ENCODE measurements at places on chromosomes 5 and 9.

DNA sequence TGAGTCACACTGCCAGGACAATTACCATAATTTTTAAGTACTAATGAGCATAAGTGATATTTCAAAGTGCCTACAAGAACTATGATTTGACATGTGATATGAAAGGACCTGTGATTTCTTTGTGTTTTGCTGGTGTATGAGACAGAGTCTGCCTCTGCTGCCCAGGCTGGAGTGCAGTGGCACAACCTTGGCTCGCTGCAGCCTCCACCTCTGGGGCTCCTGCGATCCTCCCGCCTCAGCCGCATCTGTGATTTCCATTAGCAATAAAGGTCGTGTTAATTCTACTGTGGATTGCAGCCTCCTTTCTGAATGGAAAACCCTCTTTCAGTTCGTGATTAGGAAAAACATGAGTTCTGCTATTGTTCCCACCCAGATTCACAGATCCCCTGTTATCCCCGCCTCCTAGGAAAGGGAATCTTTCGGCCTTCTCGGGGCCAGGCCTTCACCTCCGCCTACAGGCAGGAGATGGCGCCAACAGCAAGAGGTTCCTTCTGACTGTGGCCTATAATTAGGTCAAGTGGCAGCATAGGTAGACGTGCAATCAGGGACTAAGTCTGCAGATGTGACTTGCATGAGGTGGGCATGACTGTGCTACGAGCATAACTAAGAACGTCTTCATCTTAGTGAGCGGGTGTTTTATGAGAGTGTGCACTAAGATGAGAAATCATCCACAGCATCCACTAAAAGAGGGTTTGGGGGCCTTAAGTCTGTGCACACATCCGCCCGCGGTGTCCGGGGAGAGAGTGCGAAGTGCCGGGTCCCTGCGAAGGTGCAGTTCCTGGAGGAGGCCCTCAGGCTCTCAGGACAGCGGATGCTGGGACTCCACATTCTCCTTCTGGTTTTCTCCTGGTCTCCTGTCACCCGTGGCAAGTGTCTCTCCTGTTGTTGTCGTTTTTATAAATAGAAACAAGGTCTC, 23.1 kb downstream of the TRIM7 start:
- no peak for DNase-seq

DNA sequence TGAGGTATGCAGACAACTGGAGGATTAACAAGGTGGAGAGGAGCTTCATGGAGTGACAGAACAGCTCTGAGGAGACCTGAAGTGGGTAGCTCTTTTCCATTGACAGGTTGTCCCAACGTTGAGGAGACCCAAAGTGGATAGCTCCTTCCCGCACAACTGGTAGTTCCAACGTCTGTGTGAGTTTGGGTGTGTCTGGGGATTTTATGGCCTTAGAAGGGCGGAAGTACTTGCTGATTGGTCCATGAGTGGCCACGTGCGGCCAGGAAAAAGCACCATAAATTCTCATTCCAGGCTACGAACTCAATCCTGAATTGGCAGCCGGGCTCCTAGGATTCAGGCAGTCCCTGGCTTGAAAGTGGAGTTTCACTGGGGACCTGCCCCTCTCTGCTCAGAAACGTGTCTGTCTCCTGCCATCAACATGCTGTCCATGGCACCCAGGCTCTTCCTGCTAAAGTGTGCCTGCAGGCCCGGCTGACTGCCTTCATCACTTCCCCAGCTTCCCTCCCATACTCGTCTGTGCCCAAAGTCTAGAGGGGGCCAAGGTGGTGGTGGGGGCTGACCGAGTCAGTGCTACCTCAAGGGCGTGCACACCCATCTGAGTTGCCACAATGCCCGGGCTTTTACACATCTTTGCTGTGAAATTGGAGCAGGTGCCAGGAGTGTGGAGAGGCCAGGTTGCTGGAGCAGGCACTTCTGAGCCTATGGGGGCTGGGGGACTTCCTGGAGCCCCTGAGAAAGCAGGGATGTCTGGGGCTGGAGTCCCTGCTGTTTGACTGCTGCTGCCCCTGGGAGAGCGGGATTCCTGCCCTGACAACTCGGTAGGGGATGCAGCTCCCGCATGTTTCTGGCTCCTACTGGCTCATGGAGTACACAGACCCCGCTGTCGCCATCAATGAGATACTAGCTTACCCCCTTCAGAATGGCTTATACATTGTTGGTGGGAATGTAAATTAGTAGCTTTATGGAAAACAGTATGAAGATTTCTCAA, 2034.6 kb upstream of the ACO1 start:
- DNase-seq, result no peak

DNA sequence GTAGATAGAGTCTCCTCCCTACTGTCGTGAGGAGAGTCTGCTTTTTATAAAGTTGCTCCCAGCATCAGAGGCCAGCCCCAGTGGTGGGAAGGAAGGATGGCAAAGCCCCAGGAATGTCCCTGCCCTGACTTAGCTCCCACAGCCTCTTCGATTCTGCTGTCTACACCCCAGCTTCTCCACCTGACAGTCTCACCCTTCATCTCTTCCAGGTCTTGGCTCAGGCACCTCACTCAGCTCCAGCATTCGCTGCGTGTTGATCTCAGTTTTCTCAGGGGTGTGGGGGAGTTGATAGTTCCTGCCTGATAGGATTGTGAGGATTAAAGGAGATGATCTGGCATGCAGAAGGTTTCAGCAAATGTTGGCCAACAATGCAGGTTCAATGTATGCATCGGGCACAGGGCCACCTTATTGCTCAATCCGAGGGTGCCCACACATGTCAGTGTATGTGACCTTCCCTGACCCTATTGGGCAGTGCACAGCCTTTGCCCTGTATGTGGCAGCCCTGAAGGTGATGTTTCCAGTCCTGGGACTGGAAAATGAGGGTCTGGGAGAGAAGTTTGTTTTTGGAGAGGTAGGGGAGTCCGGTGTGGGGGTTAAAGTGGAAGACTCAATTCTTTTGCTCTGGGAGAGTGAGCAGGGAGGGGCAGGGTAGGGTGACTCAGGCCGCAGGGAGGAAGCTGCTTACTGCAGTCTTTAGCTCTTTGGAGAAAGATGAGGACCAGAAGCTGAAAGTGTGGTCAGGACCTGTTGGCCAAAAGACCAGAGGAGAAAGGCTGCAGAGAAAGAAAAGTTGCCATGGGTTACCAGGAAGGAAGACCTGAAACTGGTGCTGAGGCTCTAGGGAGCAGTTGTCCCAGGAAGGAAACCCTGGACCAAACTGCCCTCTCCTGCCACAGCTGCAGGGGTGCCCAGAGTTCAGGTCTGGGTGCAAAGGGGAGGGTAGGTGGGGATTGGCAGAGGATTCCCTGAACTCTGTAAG, 153.2 kb downstream of the MACROH2A1 start:
- no peak for DNase-seq

- DNase-seq, result no peak
Measured at GRCh38 chr5:108118813-108119514, 262.9 kb downstream of the FBXL17 start.

DNA sequence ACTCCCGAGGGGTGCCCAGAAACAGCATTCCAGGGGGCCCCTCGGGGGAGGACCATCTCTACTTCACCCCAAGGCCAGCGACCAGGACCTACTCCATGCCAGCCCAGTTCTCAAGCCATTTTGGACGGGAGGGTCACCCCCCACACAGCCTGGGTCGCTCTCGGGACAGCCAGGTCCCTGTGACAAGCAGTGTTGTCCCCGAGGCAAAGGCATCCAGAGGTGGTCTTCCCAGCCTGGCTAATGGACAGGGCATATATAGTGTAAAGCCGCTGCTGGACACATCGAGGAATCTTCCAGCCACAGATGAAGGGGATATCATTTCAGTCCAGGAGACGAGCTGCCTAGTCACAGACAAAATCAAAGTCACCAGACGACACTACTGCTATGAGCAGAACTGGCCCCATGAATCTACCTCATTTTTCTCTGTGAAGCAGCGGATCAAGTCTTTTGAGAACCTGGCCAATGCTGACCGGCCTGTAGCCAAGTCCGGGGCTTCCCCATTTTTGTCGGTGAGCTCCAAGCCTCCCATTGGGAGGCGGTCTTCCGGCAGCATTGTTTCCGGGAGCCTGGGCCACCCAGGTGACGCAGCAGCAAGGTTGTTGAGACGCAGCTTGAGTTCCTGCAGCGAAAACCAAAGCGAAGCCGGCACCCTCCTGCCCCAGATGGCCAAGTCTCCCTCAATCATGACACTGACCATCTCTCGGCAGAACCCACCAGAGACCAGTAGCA, 83.9 kb downstream of the GOLPH3 start:
- DNase-seq, result no peak

GRCh38 chr9:92422611-92423338, 1.5 kb downstream of the OMD start:
- no peak for DNase-seq

DNA sequence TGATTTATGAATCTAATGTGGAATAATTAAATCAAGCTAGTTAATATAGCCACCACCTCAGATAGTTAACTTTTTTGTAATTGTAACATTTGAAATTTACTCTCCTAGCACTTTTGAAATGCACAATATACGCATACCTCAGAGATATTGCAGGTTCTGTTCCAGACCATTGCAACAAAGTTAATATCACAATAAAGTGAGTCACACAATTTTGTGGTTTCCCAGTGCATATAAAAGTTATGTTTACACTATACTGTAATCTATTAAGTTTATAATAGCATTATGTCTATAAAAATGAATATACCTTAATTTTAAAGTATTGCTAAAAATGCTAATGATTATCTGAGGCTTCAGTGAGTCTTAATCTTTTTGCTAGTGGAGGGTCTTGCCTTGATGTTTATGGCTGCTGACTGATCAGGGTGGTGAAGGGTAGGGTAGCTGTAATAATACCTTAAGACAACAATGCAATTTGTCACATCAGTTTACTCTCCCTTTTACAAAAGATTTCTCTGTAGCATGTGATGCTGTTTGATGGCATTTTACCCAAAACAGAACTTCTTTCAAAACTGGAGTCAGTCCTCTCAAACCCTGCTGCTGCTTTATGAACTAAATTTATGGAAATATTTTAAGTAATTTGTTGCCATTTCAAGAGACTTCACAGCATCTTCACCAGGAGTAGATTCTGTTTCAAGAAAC, 235.1 kb upstream of the ADAMTSL1 start:
- no peak for DNase-seq

- DNase-seq, result no peak
Measured at GRCh38 chr9:91197232-91198181, 164.2 kb downstream of the AUH start.

DNA sequence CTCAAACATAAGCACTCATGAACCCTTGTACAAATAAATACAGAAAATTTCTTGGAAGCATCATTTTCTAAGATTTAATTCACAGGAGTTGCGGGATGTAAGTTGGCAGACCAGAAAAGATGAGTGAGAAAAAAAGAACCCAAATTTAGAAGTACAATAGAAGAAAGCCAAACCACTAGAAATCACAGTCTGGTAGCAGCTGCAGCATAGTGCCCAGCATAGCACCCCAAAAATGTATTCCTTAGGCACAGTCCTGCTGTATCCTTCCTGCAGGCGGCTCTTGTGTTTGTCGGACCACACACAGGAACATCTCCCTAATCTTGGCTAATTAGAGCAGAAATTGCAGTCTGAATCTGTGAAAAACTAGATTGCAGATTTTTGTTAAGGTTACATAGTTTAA, 208.5 kb upstream of the TRPM3 start:
- DNase-seq, result no peak

- no peak for DNase-seq
Measured at GRCh38 chr5:155080721-155081120, 67.2 kb downstream of the KIF4B start.

DNA sequence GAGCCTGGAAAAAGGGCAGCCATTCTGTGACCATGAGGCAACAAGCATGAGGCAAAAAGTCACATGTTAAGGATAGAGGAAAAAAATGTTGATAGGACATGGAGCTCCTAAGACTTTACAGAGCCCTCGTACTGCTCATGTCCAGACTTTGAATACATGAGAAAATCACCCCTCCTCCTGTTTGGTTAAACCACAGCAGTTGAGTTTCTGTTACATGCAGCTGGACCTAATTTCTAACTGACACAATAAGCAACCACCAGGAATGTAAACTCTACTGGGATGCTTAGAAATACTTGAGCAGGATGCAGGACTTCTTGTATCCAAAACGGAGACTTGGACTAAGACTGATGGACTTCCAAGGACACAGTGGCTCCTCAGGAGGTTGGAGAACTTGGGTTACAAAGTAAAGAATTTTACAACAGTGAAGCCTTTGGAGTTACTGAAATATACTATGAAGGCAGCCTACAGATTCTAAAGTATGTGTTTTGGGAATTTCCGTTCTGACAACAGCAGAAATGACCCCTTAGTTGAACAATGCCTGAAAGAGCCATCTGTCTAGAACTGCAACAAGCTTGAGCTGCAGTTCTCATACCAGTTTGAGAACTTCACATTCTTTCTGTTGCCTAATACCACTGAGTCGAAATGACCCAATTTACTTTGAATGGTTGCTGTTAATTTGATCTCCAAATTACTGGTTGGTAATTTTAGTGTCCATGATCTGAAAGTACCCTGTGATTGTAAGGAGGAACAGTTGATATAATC, 268.9 kb downstream of the PIK3R1 start:
- DNase-seq, result no peak

DNA sequence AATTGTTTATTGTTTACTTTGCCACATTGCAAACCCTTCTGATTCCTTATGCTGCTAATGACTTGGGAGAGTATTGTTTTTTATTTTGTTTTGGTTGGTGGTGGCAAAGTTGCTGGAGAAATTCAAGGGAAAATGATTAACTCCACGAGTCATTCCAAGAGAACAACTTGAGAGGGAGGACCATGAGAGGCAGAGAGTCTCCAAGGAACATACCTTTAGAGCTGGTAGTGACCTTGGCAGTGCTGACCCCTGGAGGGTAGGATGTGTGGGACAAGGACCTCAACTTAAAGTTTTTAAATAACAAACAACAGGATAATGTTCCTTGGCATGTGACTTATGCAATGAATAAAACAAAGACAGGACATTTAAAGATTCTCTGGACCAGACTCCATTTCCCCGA, 139.7 kb downstream of the LRRC70 start:
- no peak for DNase-seq

DNA sequence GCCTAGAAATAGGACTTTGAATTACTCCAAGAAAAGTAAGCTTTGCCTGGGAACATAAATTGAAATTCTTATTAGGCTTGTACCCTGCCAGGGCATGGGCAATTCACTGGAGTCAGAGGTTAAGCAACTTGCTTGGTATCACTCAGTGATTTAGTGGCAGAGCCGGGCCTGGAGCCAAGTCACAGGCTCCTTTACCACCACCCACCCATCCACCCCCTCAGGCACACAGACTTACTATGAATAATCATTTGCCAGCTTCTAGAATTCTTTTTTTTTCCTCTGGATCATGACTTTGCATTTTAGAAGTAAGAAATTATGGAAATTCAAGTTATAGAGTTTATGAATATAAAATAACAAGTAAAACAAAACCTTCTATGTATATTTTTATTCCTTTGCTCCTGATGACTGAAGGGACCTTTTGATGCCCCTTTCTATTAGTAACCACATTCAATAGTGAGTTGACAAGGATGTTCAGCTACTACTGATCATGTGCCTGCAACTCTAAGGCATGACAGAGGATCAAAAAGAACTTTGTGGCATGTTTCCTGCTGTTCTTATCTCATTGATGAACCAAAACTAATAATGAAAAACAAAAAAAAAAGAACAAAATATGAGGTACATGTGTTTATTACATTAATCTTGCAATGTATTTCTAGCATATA, 614.7 kb downstream of the TLR4 start:
- no peak for DNase-seq

- no peak for DNase-seq
Measured at GRCh38 chr9:136399176-136400037, 563 bp downstream of the SNAPC4 start.
